ENCODE measurements at places on chromosomes 6 and 20.

- DNase-seq, result no peak
These were observed 12.2 kb downstream of the MYLK4 start for GRCh38 chr6:2738373-2738979.

DNA sequence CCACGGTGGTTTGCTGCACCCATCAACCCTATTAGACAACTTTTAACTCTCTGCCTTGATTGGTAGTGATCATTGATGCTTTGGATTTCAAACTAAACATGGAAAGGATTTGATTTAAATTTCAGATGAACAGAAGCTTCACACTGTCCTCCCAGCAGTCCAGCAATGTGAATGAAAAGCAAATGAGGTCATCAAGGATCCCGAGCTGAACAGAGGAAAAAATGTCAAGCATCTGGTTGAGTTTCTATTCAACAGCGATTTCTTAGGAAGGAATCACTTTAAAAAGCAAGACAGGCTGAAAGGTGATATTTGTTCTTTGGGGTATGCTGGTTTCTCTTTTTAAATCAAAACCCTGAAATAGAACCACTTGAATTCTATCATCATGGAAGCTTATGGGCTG, 10.6 kb upstream of the SAMD3 start:
- no peak for DNase-seq

DNA sequence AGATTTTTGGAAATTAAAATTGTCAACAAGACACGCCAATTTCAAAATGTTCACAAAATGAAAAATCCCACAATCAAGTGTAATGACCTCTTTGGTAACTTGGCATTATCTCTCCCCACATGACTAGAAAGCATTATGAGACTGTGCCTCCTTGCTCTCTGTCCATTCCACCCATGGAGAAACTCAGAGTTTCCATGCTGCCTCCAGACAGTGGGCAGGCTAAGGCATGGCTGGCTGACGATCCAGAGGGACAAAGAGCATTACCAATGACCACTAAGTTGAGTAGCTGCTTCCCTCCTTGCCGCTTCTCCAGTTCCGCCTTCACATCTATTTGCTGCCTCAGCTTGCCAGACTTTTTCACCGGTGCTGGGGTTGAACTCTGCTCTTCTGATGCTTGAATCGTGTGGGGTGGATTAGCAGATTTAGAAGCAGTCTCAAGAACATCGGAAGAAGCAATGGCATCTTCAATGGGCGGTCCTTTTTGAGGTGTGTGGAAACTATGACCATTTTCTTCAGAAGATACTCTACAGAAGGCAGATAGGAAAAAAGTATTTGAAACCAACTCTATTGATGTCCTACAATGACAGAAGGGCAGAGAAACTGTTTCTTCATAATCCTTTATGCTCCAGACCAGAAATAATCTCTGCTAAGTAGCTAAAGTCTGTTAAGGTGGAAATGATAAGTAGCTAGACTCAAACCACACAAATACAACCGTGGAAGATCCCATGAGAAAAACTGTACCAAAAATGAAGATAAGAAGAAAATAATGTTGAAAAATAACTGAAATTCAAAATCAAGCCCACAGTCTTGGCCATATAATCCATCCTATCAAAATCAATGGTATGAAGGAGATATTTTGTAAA, 47.5 kb upstream of the ALDH8A1 start:
- no peak for DNase-seq

DNA sequence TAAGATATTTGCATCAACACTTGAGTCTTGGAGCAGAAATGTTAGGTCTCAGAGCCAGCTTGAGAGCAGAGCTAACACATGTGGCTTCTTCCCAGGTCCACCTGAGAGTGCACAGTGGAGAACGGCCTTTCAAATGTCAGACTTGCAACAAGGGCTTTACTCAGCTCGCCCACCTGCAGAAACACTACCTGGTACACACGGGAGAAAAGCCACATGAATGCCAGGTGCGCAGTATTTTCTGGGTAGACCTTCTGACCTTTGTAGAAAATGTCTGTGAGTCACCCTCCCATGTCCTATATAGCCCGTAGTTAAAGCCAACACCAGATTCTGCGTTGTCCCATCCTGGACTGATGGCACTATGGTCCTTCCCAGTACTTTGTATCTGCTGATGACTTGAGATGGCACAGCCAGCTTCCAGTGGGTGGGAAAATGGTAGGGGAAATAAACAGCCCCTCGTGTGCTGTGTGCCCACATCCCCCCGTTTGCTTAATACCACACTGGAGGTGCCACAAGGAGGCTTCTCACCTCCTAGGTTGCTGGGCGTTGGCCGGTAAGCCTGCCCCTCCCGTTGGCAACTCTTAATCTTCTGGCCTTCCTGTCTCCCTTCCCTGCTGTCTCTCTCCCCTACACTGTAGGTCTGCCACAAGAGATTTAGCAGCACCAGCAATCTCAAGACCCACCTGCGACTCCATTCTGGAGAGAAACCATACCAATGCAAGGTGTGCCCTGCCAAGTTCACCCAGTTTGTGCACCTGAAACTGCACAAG, 20.3 kb downstream of the PRDM1 start:
- no peak for DNase-seq

GRCh38 chr20:8912731-8913130, 156.2 kb upstream of the PLCB4 start:
- DNase-seq, result no peak

DNA sequence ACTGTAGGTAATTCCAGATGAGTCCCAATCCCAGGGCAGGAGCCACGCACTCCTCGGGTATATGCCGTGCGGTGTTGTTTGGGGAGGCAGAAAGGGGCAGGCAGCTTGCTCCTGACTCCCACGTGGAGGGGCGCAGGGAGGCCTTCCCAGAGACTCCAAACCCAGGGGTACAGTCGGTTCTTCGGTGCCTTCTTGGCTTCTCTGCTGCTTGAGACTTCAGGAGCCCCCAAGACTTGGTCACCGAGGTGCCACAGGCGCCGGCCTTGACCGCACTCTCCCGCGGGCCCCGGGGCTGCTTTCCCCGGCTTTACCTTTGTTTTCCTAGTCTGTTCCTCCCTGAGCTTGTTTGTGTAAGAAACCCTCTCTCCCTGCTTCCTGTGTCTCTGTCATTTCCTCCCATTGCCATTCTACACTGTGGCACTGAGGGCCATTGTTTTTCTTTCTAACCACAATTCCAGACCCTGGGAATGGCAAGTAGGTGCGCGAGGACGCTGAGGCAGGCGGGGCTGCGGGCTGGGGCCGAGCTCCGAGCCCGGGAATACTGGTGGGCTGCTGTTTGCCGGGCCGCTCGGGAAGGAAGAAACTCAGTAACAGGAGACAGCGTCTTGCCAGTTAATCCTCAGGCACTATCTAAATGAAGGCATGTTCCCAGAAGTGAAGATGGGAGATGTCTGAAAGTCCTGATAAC, 215.6 kb upstream of the HEY2 start:
- DNase-seq, result no peak

DNA sequence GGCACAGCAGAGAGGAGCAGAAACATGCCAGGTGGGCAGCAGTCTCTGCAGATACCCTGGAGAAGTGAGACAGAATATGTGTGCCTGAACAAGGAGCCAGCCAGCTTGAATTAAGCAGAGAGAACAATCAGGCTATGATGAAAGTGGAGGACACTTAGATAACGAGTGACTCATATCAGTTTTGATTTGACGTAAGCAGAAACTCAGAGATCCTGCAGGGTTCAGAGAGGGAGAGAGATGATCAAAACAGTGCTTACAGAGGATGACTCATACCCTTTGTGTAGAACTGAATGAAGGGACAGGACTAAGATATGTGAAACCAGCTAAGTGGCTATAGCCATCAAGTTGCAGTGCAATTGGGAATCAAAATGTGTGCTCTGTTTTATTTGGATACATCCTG, 300.7 kb downstream of the TENT5A start:
- peak; percentile 46 for DNase-seq

GRCh38 chr6:152232501-152233151, 404.5 kb downstream of the SYNE1 start:
- no peak for DNase-seq

- no peak for DNase-seq
These were observed 45.0 kb downstream of the ELMO2 start for GRCh38 chr20:46361381-46361780.

- DNase-seq, result no peak
These were observed 77.7 kb upstream of the SUPT3H start for GRCh38 chr6:45455408-45455807.

- DNase-seq, result no peak
These were observed 140.4 kb downstream of the JARID2 start for GRCh38 chr6:15386110-15386755.

DNA sequence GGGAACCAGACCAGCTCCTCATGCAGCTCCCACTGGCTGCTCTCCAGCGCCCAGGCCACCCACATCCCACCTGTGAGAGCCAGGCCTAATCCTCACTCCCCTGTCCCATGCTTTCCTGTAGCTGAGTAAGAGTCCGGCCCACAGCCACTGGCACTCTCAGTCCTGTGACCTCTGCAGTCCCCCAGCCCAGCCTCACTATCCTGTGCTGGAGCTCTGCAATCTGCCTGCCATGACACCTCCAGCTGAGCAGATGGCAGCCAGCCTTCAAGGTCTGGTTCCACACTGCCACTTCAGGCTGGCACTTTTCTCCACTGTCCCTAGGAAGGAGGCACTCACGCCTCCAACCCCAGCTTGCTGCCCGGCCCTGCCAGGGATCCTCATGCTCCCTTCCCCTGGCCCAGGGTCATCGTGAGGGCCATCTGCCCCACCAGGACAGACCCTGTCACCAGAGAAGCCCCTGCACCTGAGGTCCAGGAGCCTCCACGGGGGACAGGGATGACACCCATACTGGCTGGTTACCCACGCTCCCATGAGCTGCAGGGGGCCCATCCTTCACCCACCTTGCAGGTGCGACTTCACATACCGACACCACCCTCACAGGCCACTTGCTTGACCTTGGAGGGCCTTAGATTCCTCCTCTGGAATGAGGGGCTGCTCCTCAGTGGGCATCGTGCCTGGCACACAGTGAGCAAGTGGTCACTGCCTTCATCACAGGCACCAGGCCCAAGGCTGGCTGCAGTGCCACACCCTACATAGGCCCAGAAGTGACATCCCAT, 100.1 kb downstream of the ASXL1 start:
- no peak for DNase-seq

GRCh38 chr20:1310506-1311190, 18.3 kb downstream of the SDCBP2 start:
- DNase-seq, result no peak

GRCh38 chr6:45812922-45813321, 202.7 kb downstream of the CLIC5 start:
- no peak for DNase-seq

DNA sequence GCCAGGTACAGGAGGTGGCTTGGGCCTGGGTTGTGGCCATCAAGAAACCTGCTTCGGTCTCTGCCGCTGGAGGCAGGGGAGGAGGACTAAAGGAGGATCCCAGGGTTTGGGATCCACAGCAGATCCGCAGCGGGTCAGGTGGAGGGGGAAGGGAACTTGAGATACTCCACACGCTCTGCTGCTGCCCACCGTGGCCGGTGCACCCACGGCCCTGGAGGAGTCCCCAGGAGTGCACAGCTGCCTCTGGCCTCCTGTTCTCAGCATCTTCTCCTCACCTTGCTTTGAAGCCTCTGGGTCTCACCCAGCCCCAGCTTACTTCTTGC, 286.8 kb downstream of the CDH4 start:
- no peak for DNase-seq

DNA sequence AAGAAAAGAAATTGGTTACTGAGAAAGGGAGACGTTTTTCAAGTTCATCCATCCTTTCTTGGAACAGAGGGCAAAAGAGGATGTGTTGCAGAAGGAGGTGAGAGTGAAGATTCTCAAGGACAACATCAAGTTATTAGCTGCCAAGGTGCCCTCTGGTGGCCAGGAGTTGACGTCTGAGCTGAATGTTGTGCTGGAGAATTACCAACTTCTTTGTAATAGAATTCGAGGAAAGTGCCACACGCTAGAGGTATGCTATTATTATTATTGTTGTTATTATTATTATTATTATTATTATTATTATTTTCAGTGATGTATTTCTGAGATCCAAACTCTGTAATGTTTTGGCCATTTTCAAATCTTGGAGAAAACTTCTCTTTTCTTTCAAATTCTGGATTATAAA, 197.0 kb downstream of the UTRN start:
- no peak for DNase-seq

- peak; percentile 87 for DNase-seq
These were observed 24.9 kb upstream of the IER3 start for GRCh38 chr6:30769088-30769852.

- no peak for DNase-seq
These were observed 268.1 kb downstream of the UST start for GRCh38 chr6:149014631-149015534.

- no peak for DNase-seq
These were observed 21.2 kb upstream of the BTN1A1 start for GRCh38 chr6:26478985-26479278.

DNA sequence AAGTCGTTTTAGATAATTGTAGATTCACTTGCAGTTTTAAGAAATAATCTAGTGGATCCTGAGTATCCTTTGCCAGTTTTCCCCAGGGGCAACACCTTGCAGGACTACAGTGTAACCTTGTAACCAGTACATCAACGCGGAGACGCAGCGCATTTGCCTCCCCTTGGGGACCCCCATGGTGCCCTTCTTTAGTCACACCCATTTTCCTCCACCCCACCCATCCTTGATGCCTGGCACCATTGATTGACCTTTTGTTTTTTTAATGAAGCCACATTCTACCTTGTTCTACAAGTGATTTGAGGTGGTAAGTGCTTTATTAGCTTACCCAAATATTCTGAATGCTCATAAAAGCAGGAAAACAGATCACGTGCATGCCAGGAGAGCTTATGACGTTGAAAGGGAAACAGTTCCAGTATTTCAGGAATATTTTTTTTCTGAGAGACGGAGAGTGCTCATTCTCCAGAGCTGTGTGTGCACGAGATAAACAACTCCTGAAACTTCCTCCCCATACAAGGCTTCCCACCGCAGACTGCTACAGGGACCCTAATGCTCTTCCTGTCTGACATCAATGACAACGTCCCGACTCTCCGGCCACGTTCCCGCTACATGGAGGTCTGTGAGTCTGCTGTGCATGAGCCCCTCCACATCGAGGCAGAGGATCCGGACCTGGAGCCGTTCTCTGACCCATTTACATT, 35.7 kb downstream of the CDH26 start:
- no peak for DNase-seq

GRCh38 chr20:61391812-61392520, 139.9 kb downstream of the CDH4 start:
- no peak for DNase-seq

DNA sequence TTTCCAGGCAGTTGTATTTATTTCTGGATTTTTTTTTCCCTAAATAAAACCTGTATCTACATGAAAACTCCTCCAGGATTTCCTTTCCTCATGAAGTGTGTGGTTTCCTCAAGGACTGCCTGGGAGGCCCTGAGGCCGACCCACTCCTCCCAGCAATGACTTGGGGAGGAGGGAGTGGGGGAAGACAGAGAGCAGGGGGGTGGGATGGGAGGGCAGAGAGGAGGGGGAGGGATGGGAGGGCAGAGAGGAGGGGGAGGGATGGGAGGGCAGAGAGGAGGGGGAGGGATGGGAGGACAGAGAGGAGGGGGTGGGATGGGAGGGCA, 161.8 kb upstream of the AGPAT4 start:
- no peak for DNase-seq

DNA sequence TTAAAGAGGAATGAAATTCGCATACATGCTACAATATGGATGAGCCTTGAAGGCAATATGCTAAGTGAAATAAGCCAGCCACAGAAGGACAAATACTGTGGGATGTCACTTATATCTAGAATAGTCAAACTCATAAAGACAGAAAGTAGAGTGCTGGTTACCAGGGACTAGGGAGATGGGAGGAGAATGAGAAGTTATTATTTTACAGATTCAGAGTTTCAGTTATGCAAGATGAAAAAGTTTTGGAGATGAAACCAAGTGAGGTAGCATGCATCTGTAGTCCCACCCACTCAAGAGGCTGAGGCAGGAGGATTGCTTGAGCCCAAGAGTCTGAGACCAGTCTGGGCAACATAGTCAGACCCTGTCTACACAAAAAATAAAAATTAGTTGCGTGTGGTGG, 82.5 kb upstream of the ARID1B start:
- no peak for DNase-seq

Measured in epithelial cell of prostate (primary cell).